ENCODE measurements at places on chromosomes 6 and 20. TPM values are rescaled to one million over a fixed set of nuclear protein-coding genes. Genes with fewer than 3 reads are reported as not detected.

- DNase-seq = no peak
These were observed 243.1 kb downstream of the MYLK4 start for GRCh38 chr6:2507521-2508037.

- DNase-seq = no peak
These were observed 305.0 kb downstream of the GMDS start for GRCh38 chr6:1940381-1940780.

DNA sequence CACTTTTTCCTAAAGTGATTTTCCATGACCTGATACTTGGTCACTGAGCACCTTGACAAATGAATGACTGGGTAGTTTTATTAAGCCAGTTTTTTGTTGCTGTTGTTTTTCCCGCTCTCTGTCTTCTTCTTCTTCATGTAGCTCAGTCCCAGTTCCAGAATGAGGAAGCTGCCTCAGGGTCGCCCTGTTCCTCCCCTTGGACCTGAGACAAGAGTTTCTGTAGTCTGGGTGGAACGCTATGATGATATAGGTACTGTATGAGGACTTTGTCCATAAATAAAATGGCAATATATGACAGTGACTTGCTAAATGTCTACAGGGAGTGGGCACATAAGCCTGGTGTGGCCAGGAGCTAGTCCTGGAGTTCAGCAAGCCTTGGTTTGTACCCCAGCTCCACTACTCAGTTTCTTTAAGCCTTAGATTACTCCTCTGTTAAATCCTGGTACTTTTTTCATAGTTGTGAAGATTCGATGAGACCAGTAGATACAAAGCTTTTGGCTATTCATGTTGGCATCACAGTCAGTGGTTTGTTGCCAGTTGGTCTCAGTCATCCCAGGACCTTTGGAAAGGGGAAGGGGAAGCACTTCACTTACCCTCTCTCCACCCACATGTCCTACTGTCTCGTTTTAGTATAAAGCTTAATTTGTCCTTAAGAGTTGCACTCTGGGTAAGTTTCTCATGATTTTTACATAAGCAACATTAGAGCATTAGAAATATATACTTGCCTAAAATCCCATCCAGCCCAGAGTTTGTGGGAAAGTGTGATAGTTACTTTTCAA lies 11.1 kb upstream of the ADIG start:
- DNase-seq = no peak

GRCh38 chr20:32539817-32540675 lies 45.1 kb downstream of the NOL4L start:
- peak; percentile 69 for DNase-seq

DNA sequence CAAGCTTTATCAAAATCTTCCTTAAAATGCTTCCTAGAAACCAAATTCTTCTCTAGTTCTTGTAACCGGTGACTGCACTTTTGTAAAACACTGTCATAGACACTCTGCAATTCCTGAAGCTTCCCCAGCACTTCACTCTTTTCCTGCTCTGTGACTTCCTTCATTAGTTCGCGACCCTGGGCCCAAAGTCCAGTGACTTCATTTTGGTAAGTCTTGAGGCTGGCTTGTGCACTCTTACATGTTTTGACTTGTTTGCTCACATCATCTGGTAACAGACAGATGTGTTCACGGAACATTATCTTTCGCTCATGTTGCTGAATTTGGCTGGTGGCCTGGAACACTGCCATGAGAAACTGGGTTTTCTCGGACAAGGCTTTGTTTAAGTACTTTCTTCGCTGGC lies 306.2 kb downstream of the SYNE1 start:
- no peak for DNase-seq

DNA sequence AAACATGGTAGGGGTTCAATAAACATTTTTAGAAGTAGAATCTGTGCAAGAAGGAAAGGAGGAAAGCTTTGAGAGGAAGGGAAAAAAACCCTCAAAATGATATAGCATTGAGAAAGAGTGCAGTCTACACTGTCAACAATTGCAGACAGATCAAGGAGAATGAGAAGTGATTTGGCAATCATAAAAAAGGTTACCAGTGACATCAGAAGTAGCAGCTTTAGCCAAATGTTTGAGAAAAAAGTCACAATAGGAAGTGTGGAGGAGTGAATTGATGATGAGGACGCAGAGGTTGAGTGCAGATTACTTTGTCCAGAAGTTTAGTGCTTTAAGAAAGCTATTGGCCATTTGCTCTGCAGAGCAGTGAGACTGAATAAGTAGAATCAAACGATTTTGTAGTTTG lies 155.0 kb downstream of the GJA1 start:
- DNase-seq = no peak

DNA sequence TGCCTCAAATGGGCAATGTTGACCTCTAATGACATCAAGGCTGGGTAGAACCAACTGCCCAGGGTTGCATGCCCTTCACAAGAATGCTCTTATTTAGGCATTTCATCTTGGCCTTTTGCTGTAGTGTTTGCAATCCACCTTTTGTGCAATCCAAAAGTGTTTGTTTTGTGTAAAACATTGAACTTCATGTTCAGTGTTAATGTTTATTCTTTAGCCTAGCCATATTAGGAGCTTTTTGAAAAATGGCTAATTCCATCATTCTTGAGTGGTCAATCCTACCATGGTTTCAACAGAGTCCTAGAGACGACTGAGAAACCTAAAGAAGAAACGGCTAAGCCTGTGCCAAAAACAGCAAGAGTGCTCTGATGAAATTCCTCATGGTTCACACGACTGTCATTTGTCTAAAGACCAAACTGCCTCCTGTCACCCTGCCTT lies 279.6 kb upstream of the PRDM1 start:
- no peak for DNase-seq

DNA sequence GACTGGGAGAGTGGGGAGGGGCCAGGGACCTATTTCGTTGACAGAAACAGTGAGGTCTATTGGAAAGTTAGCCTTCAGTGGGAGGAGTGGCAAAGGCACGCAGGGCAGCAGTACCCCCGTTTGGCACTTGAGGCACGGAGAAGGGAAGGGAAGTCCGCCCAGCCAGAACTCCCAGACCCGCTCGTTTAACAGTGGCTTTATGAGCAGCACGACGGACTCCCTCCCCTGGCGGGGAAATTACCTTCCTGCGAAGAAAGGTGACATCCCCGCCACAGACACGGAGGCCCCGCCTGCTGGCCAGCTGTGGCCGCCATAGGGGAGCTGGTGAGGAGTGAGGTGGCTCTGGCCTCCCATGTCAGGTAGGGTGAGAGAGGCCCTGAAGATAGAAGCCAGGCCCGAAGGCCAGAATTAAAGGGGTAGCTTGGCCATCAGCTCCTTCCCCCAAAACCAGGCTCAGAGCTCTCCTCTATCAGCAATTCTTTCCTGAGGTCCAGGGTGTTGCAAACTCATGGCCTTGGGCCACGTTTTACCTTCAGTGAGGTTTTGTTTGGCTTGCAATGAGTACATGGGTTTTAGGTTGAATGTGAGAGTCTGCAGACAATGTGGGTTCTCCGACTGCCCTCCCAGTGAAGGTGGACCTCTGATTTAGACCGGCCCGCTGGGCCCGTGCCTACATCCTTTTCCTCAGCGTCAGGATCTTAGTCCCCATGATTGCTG lies 123.7 kb downstream of the MRPL14 start:
- no peak for DNase-seq

DNA sequence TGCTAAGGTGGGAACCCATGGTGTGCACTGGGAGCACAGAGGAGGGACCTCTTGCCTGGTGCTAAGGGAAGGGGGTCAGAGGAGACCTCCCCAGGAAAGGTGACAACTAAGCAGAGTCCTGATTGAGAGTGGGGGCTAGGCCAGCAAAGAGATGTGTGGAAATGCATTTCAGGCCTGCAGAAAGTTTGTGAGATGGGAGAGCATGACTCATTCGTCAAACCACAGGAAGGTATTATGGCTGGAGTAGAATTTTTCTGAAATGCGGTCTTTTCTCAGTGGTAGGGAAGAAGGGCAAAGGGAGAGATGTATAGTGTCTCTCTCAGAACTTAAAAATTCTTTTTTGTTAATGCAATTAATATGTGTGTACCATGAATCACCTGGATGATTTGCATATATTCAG lies 23.6 kb upstream of the EDN1 start:
- no peak for DNase-seq

DNA sequence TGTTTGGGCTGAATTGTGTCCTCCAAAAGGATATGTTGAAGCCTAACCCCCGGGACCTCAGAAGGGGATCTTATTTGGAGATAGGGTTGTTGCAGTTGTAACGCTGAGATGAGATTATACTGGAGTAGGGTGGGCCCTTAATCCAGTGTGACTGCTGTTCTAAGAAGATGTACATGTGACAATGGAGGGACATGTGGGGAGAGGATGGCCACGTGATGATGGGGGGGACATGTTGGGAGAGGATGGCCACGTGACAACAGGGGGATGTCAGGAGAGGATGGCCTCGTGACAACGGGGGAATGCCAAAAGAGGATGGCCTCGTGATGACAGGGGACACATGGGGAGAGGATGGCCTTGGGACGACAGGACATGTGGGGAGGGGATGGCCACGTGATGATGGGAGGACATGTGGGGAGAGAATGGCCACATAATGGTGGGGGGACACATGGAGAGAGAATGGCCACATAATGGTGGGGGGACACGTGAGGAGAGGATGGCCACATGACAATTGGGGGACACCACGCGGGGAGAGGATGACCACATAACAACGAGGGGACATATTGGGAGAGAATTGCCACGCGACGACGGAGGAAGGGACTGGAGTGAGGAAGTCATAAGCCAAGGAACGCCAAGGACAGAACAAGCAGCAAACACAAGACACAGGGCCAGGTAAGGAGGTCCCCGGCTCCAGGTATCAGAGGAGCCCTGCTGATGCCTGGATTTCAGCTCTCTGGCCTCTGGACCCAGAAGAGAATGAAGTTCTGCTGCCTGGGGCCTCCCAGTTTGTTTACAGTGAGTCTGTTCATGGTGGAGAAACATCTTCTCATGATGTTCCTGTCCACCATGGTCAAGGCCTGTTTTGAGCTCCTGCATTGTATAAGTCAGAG lies 29.2 kb downstream of the SYNJ2 start:
- DNase-seq = no peak

GRCh38 chr20:24755411-24755922 lies 193.6 kb upstream of the CST7 start:
- no peak for DNase-seq

Gene SPTLC3
- 0.18 TPM for total RNA-seq

Gene PROKR2
- not detected for total RNA-seq

Gene TRAPPC3L
- total RNA-seq = not detected

Gene STMN3
- 5.5 TPM for total RNA-seq

Gene GUCA1A
- not detected for total RNA-seq
